ENCODE measurements at places on chromosomes 1 and 21.

GRCh38 chr1:109890115-109890953, 20.3 kb upstream of the CSF1 start:
- H3K27me3 ChIP-seq: no peaks in the 10 kb centered on the region
- no peaks in the 10 kb centered on the region for H3K36me3 ChIP-seq
- DNase-seq: no peak
- peaks cover 10% of the 10 kb centered on the region for H3K4me1 ChIP-seq
- peak overlapping the region; percentile 0 for H3K27ac ChIP-seq
- no peak overlapping the region for H3K4me3 ChIP-seq

DNA sequence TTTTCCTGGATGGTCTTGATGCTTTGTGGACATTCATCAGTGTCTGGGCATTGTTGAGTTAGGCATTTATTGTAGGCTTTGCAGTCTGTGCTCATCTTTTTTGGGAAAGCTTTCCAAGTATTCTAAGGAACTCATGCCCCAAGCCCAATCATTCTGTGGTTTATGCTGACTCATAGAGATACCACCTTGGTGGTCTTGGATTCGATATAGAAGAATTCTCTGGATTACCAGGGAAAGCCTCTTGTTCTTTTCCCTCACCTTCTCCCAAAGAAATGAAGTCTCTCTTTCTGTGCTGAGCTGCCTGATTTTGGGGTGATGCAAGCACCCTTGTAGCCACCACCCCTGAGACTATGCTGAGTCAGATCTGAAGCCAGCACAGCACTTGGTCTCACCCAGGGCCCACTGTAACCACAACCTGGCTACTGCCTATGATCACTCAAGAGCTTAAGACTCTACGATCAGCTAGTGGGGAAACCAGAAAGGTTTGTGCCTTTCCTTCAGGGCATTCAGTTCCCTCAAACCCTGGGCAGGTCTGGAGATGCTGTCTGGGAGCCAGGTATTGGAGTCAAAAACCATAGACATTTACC, 422.6 kb downstream of the NUF2 start:
- no peak overlapping the region for H3K27ac ChIP-seq
- H3K27me3 ChIP-seq: no peaks in the 10 kb centered on the region
- peaks cover 10% of the 10 kb centered on the region for H3K4me1 ChIP-seq

- peaks cover 3% of the 10 kb centered on the region for H3K36me3 ChIP-seq
- no peak overlapping the region for H3K27ac ChIP-seq
- H3K27me3 ChIP-seq: no peaks in the 10 kb centered on the region
These were observed 32.6 kb upstream of the LAMC1 start for GRCh38 chr1:182990413-182991144.

- DNase-seq: no peak
- no peaks in the 10 kb centered on the region for H3K36me3 ChIP-seq
These were observed 8.4 kb downstream of the KCNN3 start for GRCh38 chr1:154861607-154862094.

DNA sequence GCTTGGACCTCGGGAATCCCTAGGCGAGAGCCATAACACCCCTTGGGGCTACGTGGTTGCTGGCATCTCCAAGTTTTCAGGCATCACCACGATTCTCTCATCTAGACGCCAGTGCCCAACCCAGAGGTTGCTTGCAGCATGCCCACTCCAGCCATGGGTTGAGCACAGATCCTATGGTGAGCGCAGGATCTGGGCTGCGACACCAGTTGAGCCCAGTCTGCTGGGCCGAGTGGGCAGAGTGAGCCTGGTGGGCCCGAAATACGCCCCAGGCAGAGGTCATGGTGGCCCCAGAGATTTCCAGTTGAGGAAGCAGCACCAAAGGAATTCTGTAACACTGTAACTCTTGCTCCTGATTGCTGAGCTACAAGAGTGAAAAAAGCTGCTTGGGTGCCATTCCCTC, 46.1 kb upstream of the GRIK1 start:
- peaks cover under 1% of the 10 kb centered on the region for H3K4me1 ChIP-seq
- H3K4me3 ChIP-seq: no peak overlapping the region
- H3K27ac ChIP-seq: no peak overlapping the region
- no peaks in the 10 kb centered on the region for H3K36me3 ChIP-seq
- DNase-seq: no peak

DNA sequence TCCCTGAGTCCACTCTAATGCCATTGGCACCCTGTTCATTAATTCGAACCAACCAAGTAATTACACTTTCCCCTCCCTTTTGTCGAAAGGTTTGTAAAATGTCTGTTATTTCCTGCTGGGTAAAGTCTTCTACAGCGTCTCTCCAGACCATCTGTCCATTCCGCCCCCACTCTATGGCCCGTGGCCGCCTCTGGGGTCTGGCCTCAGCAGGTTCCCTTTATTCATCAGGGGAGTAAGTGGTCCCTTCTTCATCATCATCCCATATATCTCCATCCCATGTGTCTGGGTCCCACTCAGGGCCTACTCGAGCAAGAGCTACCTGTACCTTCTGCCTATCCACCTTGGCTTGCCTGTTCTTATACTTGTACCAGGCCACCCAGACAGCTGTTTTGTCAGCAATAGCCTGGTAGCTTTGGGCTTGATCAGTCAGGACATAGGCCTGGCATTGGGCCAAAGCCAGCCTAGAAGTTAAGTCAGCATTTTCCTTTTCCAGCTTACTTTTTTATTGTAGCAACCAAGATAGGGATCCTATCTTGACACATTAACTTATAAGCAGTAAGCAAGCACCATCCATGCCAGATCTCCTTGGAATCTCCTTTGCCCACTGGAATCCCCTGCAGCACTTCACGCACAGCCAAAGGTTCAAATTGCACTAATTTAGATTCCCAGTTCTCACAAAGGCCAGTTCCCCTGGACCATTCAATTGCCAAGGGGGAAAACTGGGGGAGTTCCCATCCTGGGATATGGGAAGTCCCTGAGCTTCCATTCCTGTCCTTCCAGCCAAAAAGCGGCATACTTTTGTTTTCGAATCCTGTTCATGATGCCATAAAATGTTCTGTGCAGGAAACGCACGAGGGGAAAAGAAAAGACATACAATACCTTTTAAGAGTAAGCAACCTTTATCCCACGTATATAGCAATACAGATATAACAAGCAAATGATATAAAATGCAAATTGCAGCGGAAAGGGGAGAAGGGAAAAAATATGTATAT, 6.6 kb upstream of the STUM start:
- no peak overlapping the region for H3K4me3 ChIP-seq
- peaks cover 13% of the 10 kb centered on the region for H3K27me3 ChIP-seq
- DNase-seq: no peak
- no peaks in the 10 kb centered on the region for H3K4me1 ChIP-seq
- H3K36me3 ChIP-seq: no peaks in the 10 kb centered on the region

DNA sequence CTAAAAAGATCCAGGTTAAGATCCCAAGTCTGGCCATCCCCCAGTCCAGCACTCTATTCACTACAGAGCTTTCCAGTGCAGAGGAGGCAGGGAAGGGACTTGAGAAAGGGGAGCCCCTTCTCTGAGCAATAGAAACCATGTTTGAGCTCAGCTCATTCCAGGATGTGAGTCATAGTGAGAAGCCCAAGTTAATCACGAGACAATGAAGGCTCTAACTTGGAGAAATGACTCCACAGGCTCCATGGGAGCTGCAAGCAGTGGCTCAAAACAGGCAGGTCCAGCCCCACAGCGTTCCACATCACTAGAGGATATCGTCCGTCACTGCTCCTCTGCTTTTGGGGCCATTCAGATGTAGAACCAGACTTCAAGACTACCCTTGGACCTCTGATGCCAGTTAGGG, 59.1 kb downstream of the CAMK2N1 start:
- H3K27ac ChIP-seq: no peak overlapping the region
- H3K4me1 ChIP-seq: no peaks in the 10 kb centered on the region
- H3K36me3 ChIP-seq: no peaks in the 10 kb centered on the region
- no peak overlapping the region for H3K4me3 ChIP-seq
- H3K27me3 ChIP-seq: peaks cover 20% of the 10 kb centered on the region
- DNase-seq: no peak

- H3K27ac ChIP-seq: no peak overlapping the region
- peaks cover 4% of the 10 kb centered on the region for H3K4me1 ChIP-seq
- no peaks in the 10 kb centered on the region for H3K36me3 ChIP-seq
- DNase-seq: no peak
- H3K27me3 ChIP-seq: no peaks in the 10 kb centered on the region
These were observed 32.1 kb upstream of the DDAH1 start for GRCh38 chr1:85496941-85497582.

DNA sequence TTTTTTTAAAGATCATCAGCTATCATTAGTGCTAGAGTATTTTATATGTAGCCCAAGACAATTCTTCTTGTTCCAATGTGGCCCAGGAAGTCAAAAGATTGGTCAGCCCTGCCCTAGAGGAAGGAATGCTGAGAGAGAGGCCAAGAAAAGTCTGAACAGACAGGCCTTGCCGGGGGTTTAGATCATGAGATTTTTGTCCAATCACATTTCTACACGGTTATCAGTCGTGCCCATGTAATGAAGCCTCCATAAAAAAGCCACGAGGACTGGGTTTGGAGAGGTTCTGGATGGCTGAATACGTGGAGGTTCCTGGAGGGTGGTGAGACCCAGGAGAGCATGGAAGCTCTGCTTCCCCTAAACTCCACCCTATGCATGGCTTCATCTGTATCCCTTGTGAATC, 24.3 kb upstream of the ENO1 start:
- no peak overlapping the region for H3K4me3 ChIP-seq
- H3K36me3 ChIP-seq: no peaks in the 10 kb centered on the region
- no peak overlapping the region for H3K27ac ChIP-seq
- peaks cover 2% of the 10 kb centered on the region for H3K4me1 ChIP-seq
- no peak for DNase-seq

GRCh38 chr1:155247667-155248553, 7.4 kb downstream of the ENTREP3 start:
- peaks cover 8% of the 10 kb centered on the region for H3K36me3 ChIP-seq
- no peak overlapping the region for H3K4me3 ChIP-seq
- H3K27me3 ChIP-seq: no peaks in the 10 kb centered on the region
- DNase-seq: no peak

- no peaks in the 10 kb centered on the region for H3K27me3 ChIP-seq
- no peak overlapping the region for H3K27ac ChIP-seq
- H3K4me1 ChIP-seq: no peaks in the 10 kb centered on the region
- no peak overlapping the region for H3K4me3 ChIP-seq
- H3K36me3 ChIP-seq: peaks cover 8% of the 10 kb centered on the region
- DNase-seq: no peak
These were observed 22.0 kb downstream of the THAP3 start for GRCh38 chr1:6646499-6647148.

- H3K4me1 ChIP-seq: peaks cover 8% of the 10 kb centered on the region
- no peak overlapping the region for H3K4me3 ChIP-seq
- H3K27me3 ChIP-seq: no peaks in the 10 kb centered on the region
- H3K27ac ChIP-seq: no peak overlapping the region
These were observed 15.3 kb downstream of the DNAJC11 start for GRCh38 chr1:6686294-6686693.

DNA sequence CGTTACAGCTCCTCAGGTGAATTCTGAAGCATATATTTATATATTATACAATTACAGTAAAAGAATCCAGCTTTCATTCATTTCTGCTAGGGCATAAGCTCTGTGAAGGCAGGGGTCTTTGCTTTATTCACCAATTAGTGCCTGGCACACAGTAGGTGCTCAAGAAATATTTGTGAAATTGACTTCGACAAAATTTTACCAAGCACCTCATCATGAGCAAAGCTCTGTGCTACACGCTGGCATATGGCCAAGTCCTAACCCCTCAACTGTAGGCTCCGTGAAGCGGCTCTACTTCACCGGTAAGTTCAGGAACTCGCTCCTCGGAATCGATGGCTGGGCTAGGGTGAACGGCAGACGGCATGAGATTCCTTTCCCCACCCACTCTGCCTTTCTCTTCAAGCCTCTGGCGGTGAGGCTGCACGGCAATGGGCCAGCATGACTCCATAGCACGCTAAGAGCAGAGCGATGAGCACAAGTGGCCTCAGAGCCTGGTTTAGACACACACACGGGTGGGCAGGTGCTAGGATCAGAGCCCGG, 8.7 kb downstream of the C1orf174 start:
- H3K4me1 ChIP-seq: no peaks in the 10 kb centered on the region
- no peak for DNase-seq

- DNase-seq: no peak
- no peaks in the 10 kb centered on the region for H3K27me3 ChIP-seq
- H3K4me3 ChIP-seq: no peak overlapping the region
These were observed 22.1 kb upstream of the IL10 start for GRCh38 chr1:206794294-206794908.

DNA sequence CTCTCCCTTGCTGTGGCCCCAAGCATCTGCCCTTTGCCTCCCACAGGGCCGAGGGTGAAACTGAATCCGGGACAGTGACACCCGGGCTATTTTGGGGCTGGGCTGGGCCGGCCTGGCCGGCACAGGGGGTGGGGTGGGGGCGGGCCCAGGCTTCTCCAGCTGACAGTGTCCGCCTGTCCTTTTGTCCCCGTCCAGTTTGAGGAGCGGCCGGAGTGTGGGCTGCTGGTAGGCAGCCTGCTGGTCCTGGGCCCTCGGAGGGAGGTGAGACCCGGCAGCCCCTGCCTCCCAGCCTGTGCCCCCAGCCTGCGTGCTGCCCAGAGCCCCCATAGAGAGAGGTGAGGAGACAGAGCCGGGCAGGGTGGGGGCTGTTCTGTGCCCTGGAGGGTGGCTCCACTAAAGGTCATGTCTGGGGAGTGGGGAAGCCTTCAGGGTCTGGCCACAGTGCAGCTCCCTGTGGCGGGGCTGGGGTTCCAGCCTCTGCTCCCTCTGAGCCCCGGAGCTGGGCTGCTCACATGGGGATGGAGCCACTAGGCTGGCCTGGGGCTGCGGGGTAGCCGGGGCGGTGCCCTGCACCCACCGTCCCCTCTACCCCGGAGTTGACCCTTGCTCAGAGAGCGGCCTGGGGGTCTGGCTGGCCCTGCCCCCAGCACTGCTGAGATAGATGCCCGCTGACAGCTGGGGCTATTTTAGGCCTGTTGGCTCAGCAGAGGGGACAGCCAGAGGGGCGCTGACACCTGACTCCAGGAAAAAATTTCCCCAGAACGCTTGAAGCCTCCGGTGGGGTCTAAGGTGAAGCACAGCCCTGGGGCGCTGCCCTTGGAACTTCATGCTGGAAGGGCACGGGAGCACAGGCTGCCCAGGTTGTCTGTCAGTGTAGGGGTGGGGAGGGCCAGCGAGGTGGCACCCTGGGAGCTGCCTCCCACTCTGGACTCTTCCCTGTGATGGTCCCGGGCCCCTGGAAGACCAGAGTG, at the start of gene OBSCN:
OBSCN (plus strand) TSS at position 194 of the 971 bp plus-strand sequence. CDS start 3,740 bp downstream, outside the sequence.
- DNase-seq: no peak
- no peaks in the 10 kb centered on the region for H3K36me3 ChIP-seq
- no peaks in the 10 kb centered on the region for H3K27me3 ChIP-seq
- H3K4me3 ChIP-seq: no peak within 1 kb of the TSS
- H3K4me1 ChIP-seq: peaks cover 18% of the 10 kb centered on the region

Measured in neural crest cell (in vitro differentiated cells).